ENCODE measurements at places on chromosomes 7 and 10.

GRCh38 chr7:81036057-81036456, 117.2 kb upstream of the SEMA3C start:
- no peak for DNase-seq

- no peak for DNase-seq
Observed at GRCh38 chr7:99305473-99306260, 20.0 kb upstream of the ARPC1A start.

- no peak for DNase-seq
Observed at GRCh38 chr10:45063591-45064231, 63.0 kb downstream of the ZNF22 start.

GRCh38 chr10:114135476-114135875, 38.5 kb downstream of the CCDC186 start:
- no peak for DNase-seq

Measured in NK-92 treated with Interleukin-12 subunit alpha and Interleukin-12 subunit beta, amount 100 ng/mL, for 24 hours (cell line).